ENCODE measurements at places on chromosomes 13 and 19.
A peak's percentile ranks its signal among the peaks of the same experiment; 100 is the strongest.

DNA sequence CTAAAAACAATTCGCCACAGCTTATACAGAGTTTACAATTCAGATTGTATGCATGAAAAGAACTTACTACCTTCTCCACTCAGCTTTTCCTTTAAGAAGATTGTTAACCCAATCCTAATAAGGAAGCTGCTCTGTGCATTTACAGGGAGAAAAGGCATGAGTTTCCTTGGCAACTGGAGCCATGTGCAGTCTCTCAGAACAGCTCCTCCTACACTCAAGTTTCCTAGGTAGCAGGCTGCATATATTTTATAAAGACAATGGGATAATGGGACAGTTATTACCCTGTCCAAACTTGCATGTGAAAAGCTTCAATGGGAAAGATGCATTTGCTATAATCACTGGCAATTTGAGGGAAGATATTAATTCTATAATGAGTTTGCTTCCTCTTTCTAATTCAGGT lies 125.5 kb upstream of the TRPC4 start:
- no peaks in the 10 kb centered on the region for H3K4me1 ChIP-seq
- H3K4me3 ChIP-seq = no peak overlapping the region
- H3K27me3 ChIP-seq = no peaks in the 10 kb centered on the region

DNA sequence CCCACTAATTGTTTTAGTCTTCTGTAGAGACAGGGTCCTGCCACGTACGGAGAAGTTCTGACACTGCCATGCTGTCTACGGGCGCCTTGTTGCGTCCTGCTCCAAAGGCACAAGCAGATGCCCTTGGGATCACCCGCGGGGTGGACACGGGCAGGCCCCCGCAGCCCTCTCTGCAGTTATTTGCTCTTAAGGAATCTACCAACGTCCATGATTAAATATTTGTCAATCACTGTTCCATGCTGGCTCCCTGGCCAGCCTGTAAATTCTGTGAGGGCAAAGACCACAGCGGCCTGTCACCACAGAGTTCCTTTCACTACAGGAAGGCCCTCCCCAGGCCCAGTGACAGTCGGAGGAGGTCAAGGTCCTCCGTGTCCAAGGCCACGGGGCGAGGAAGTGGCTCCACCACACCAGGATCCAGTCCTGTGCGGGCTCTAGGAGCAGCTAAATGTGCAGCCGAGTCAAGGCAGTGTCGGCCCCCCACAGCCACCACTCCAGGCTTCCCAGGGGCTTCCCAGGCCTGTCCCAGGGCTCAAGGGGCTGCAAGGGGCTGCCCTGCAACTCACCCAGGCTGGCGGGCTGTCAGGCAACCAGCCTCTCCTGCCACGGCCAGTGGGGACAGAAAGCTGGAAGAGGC lies 2.1 kb downstream of the RNF126 start:
- H3K4me1 ChIP-seq = peaks cover 56% of the 10 kb centered on the region
- peak overlapping the region; percentile 91 for H3K27ac ChIP-seq
- H3K4me3 ChIP-seq = peak overlapping the region; percentile 84
- H3K36me3 ChIP-seq = no peaks in the 10 kb centered on the region
- DNase-seq = no peak
- H3K27me3 ChIP-seq = no peaks in the 10 kb centered on the region

DNA sequence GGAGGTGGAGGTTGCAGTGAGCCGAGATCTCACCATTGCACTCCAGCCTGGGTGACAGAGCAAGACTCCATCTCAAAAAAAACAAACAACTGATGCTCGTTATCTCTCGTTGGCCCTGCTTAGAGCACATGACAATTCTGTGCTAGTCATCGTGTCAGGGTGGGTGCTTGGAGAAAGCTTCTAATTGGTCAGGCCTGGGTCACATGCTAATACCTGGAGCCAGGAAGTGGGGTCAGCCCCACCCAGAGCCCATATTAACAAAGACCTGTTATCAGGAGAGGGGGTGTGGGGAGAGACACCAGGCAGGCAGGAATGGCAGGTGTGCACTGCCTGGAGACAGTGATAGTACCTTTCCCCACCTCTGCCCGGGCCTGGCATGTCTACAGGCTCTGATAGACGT lies 84.9 kb downstream of the DPF1 start:
- H3K27me3 ChIP-seq = no peaks in the 10 kb centered on the region
- H3K27ac ChIP-seq = no peak overlapping the region
- H3K4me3 ChIP-seq = no peak overlapping the region
- H3K4me1 ChIP-seq = no peaks in the 10 kb centered on the region

- no peaks in the 10 kb centered on the region for H3K27me3 ChIP-seq
- peak overlapping the region; percentile 54 for H3K27ac ChIP-seq
- peaks cover 68% of the 10 kb centered on the region for H3K4me1 ChIP-seq
- peaks cover 4% of the 10 kb centered on the region for H3K36me3 ChIP-seq
- H3K4me3 ChIP-seq = peak overlapping the region; percentile 4
Observed at GRCh38 chr19:1411255-1412191, 4.1 kb downstream of the DAZAP1 start.

- DNase-seq = peak; percentile 36
- no peaks in the 10 kb centered on the region for H3K4me1 ChIP-seq
- no peak overlapping the region for H3K27ac ChIP-seq
- no peaks in the 10 kb centered on the region for H3K27me3 ChIP-seq
- no peak overlapping the region for H3K4me3 ChIP-seq
Observed at GRCh38 chr19:15101479-15102082, 5.6 kb upstream of the SYDE1 start.

DNA sequence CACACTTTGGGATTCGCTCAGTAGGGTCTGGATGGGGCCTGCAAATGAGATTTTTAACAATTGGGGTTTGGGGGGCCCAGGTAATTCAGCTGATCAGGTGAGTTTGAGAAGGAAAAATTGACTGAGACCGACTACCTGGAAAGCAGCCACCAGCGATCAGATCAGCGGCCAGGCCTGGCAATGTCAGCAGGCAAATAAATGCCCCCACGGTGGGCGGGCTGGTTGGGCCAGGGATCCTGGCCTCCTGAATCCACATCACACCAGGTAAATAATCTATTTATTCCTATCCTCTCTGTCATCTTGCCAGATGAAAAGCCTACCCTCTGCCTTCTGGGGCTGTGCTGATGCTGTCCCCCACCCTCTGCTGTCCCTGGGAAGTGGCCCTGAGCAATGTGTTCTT lies 9.4 kb downstream of the NAPA start:
- no peaks in the 10 kb centered on the region for H3K4me1 ChIP-seq
- no peak for DNase-seq
- H3K4me3 ChIP-seq = no peak overlapping the region
- H3K27ac ChIP-seq = no peak overlapping the region
- H3K27me3 ChIP-seq = no peaks in the 10 kb centered on the region

GRCh38 chr19:1675633-1676350 lies 23.4 kb upstream of the TCF3 start:
- H3K27me3 ChIP-seq = peaks cover 34% of the 10 kb centered on the region
- H3K27ac ChIP-seq = no peak overlapping the region
- H3K36me3 ChIP-seq = no peaks in the 10 kb centered on the region
- H3K4me3 ChIP-seq = no peak overlapping the region
- DNase-seq = no peak

GRCh38 chr13:105466376-105466775 lies 1069.1 kb downstream of the EFNB2 start:
- H3K4me3 ChIP-seq = no peak overlapping the region
- no peaks in the 10 kb centered on the region for H3K27me3 ChIP-seq
- no peaks in the 10 kb centered on the region for H3K36me3 ChIP-seq
- no peak overlapping the region for H3K27ac ChIP-seq
- no peaks in the 10 kb centered on the region for H3K4me1 ChIP-seq

DNA sequence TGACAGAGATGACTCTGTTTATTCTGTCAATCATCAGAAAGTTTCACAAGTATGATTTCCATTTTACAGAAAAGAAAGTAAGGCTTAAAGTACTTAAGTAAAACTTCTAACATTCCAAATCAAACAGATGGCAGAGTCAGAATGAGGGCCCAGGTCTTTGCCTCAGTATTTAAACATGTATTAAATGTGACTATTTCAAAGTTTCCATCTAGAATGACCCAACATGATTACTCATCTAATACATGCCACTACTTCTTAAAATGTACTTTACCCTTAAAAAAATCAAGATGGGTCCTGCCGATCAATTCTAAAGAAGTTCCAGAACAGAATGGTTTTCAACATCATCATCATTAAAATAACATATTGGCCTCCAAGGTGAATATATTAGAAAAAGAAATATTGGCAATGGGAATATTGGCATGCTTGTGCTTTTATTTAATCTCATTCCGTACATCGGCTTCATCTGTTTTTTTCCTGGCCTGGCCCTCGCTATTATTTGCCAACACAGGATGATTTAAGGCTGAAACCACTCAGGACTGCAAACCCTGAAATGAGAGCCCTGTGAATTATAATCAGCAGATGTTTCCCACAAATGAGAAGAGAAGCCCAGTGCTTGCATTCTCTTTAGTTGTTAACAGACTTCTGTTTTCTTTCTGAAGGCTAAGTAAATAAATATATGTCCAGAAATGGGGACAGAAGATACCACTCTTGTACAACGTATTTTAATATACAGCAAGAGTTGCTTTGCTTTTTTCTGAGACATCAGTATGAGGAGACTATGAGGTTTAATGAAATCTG lies 340.0 kb downstream of the DNAJC15 start:
- H3K4me3 ChIP-seq = no peak overlapping the region
- H3K27ac ChIP-seq = no peak overlapping the region

- no peak overlapping the region for H3K27ac ChIP-seq
- H3K36me3 ChIP-seq = no peaks in the 10 kb centered on the region
- H3K27me3 ChIP-seq = peaks cover 18% of the 10 kb centered on the region
- no peak for DNase-seq
Observed at GRCh38 chr19:18396471-18397241, 766 bp downstream of the LRRC25 start.

DNA sequence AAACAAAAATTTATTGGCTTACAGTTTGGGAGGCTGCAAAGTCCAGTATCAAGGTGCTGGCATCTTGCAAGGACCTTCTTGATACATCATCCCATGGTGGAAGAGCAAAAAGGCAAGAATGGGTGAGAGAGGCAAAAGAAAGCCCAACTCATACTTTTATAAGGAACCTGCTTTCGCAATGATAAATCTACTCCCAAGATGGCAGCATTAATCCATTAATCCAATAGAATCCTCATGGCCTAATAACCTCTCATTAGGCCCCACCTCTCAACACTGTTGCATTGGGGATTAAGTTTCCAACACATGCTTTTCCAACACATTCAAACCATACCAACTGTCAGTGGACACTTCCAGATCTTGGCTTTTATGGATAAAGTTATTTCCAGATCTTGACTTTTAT lies 48.7 kb upstream of the ZNF507 start:
- H3K4me1 ChIP-seq = no peaks in the 10 kb centered on the region
- no peak overlapping the region for H3K27ac ChIP-seq
- H3K36me3 ChIP-seq = no peaks in the 10 kb centered on the region
- H3K27me3 ChIP-seq = no peaks in the 10 kb centered on the region
- no peak overlapping the region for H3K4me3 ChIP-seq
- no peak for DNase-seq

DNA sequence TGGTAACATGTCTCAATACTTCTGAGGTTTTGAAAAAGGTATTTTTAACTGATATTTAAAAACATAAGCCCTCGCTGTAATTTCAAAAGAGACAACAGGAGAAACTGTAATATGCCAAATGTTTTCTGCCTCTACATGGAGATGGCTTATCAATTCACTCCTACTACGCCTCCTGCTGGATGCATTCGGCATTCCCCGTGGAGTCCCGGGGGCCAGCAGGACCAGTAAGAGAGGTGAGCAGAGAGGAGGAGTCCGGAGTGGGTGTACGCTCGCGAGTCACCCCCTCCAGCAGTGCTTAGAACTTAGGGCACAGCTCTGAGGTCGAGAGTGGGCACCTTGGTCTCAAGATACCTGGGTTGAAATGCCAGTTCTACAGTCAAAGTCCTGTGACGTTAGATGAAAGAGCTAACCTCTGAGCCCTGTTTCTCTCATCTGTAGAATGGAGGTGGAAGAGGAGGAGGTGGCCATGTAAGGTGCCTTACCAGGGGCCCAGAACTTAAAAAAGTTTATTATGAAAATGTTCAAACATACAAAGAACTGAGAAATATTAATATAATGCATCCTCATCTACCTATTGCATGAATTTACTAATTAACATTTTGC lies 110.2 kb downstream of the STK24 start:
- H3K27ac ChIP-seq = no peak overlapping the region
- DNase-seq = no peak
- H3K4me3 ChIP-seq = no peak overlapping the region
- peaks cover 33% of the 10 kb centered on the region for H3K36me3 ChIP-seq
- no peaks in the 10 kb centered on the region for H3K4me1 ChIP-seq

GRCh38 chr19:58355908-58356765 lies 2.8 kb upstream of the A1BG start:
- H3K27ac ChIP-seq = no peak overlapping the region
- DNase-seq = peak; percentile 70
- H3K27me3 ChIP-seq = no peaks in the 10 kb centered on the region
- no peaks in the 10 kb centered on the region for H3K36me3 ChIP-seq
- H3K4me1 ChIP-seq = peaks cover 10% of the 10 kb centered on the region

GRCh38 chr13:96294930-96295881 lies 205.3 kb downstream of the HS6ST3 start:
- no peaks in the 10 kb centered on the region for H3K36me3 ChIP-seq
- no peak overlapping the region for H3K27ac ChIP-seq
- H3K27me3 ChIP-seq = no peaks in the 10 kb centered on the region
- H3K4me1 ChIP-seq = no peaks in the 10 kb centered on the region
- DNase-seq = no peak

GRCh38 chr13:28384789-28385188 lies 110.1 kb downstream of the FLT1 start:
- H3K27me3 ChIP-seq = no peaks in the 10 kb centered on the region
- H3K27ac ChIP-seq = no peak overlapping the region
- no peaks in the 10 kb centered on the region for H3K4me1 ChIP-seq
- no peak overlapping the region for H3K4me3 ChIP-seq
- H3K36me3 ChIP-seq = no peaks in the 10 kb centered on the region

DNA sequence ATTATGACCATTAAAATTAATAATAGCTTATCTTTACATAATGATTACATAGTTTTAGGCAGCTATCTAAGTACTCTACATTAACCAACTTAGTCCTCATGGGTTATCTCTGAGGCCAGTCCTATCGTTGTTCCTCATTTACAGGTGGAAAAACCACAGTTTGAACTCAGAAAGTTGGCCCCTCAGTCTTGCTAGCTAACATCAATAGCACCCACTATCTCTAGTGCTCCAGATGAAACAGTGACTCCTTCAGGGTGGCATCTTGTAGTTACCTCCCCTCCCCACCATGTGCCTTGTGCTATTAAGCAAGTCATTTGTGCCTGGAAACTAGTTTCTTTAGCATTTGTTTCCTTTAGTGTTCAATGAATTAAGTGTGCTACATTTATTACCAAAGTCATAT lies 1086.7 kb downstream of the EFNB2 start:
- H3K36me3 ChIP-seq = no peaks in the 10 kb centered on the region
- no peak overlapping the region for H3K27ac ChIP-seq
- no peaks in the 10 kb centered on the region for H3K27me3 ChIP-seq
- H3K4me1 ChIP-seq = no peaks in the 10 kb centered on the region
- H3K4me3 ChIP-seq = no peak overlapping the region

- H3K36me3 ChIP-seq = no peaks in the 10 kb centered on the region
- H3K4me3 ChIP-seq = peak overlapping the region; percentile 25
- H3K4me1 ChIP-seq = peaks cover 47% of the 10 kb centered on the region
- no peak for DNase-seq
- no peak overlapping the region for H3K27ac ChIP-seq
Observed at GRCh38 chr13:99066219-99066618, 88.4 kb upstream of the DOCK9 start.

- DNase-seq = no peak
- no peak overlapping the region for H3K27ac ChIP-seq
Observed at GRCh38 chr13:21615427-21615826, 11.5 kb upstream of the MICU2 start.

GRCh38 chr13:39073983-39074382 lies 35.7 kb downstream of the NHLRC3 start:
- no peaks in the 10 kb centered on the region for H3K36me3 ChIP-seq
- H3K4me3 ChIP-seq = no peak overlapping the region
- no peak overlapping the region for H3K27ac ChIP-seq
- peaks cover 6% of the 10 kb centered on the region for H3K27me3 ChIP-seq

- H3K4me1 ChIP-seq = peaks cover 9% of the 10 kb centered on the region
- H3K36me3 ChIP-seq = no peaks in the 10 kb centered on the region
- H3K27me3 ChIP-seq = peaks cover 23% of the 10 kb centered on the region
Observed at GRCh38 chr19:55071913-55072312, 3.8 kb upstream of the EPS8L1 start.

Measured in CD8-positive, alpha-beta memory T cell (primary cell).